ENCODE measurements at places on chromosomes 7 and 10.

- DNase-seq, result peak; percentile 55
Observed at GRCh38 chr10:13338390-13339110, 9.5 kb downstream of the SEPHS1 start.

DNA sequence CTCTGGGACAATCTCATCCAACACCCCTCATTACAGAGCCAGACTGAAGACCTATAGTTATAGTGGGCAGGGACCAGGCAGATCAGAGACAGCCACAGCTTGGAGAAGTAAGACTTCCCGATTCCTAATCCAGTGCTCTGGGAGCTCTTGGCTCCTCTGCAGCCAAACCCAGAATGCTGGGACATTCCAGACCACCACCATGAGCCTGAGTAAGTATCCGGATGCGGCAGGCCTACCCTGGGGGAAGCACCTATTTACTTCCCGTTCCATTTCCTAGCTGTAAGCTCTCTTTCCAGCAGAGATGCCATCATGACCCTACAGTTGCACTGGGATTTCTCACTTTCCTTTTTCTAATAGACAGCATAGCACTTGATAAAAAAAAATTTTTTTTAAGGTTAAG lies 16.4 kb downstream of the HIP1 start:
- DNase-seq, result no peak

DNA sequence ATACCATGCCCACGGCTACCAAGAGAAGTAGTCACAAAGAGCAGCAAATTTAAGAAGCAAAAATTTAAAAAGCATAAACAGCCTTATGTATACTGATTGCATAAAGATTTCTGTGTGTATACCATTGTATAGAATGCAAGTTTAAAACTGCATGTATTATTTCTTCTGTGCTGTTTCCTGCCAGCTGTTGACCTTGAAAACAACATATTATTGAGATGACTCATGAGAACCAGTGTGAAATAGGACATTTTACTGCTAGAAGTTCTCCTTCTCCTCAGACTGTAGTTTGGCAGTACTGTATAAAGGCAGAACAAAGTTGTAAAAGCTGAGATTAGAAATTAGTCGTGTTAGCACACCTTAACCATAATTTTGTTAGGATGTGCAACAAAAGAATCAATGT lies 42.3 kb upstream of the SGCE start:
- peak; percentile 42 for DNase-seq

GRCh38 chr7:114620208-114620607 lies 205.6 kb downstream of the FOXP2 start:
- DNase-seq, result no peak

DNA sequence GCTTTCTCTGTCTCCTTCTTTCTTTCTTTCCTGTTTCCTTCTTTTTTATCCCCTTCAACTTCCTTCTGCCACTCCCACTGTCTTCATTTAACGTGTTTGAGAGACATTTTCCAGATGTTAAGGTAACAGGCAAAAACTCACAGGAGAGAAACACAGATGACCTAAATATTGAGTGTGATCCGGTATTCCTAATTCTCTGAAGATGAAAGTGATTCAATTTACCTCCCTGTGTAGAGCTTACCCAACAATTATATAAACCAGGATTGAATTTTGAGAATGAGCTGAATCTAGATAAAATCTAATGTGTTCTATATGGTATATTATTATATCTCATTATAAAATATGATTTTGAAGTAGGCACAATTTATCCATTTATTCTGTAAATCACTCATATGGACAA lies 46.5 kb upstream of the RSU1 start:
- no peak for DNase-seq

DNA sequence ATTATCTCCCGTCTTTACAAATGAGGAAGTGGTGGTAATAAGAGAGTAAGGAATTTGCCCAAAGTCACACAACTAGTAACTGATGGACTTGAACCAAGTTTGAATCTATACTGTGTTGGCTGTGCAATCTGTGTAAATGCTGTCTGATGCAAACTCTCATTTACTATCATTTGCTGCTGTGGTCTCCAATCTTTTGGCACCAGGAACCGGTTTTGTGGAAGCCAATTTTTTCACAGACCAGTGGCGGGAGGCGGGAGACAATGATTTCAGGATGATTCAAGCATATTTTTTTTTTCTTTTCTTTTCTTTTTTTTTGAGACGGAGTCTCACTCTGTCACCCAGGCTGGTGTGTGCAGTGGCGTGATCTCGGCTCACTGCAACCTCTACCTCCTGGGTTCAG lies 450.0 kb upstream of the FZD8 start:
- DNase-seq, result no peak

DNA sequence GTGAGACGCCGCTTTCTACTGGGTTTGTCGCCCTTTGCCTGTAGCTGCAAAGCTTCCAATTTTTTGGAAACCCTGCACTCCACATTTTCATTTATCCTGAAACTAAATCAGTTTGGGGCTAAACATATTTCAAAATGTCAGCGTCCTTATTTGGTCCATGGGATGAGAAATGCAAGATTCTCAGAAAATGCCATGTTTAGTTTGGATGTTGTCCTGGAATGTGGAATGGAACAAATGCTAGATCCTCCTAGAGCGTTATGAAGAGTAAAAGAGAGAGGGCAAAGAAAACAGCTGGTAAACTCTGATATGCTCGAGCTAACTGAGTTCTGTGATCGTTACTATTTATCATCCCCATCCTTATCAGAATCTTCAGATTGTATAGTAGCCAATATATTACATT lies 236.9 kb downstream of the KLF6 start:
- no peak for DNase-seq

- no peak for DNase-seq
Observed at GRCh38 chr10:74929197-74929596, 102.8 kb downstream of the KAT6B start.

DNA sequence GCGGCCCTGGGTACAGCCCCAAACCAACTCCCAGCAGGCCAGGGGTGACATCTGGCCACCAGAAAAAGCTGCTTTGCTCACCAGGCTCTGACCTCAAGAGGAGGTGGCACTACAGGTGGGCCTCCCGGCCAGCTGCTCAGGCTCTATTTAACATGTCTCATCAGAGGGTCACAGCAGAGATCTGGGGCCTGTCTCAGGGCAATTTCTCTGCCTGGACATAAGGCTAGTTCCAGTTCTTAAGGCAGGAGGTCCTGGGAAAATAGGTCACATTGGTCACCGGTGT lies 88.6 kb downstream of the GFRA1 start:
- no peak for DNase-seq

- no peak for DNase-seq
Observed at GRCh38 chr7:102099474-102099873, 187.2 kb upstream of the SH2B2 start.

DNA sequence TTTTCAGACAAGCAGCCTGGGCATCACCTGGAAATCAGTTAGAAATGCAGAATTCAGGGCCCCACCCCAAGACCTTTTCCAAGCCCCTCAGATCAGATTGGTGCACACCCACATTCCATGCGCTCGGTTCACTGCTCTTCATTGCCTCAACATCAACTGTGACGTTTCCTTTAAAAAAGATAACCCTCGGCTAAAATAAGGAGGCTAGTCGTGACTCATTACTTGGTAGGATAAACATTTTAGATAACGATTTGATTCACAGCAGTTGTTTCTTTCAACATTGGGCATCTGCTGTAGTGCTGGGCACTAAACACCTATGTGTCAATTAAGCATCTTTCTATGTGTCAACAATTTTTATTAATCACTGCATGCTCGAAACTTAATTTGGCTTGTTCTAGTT lies 191.1 kb upstream of the LRGUK start:
- DNase-seq, result no peak

DNA sequence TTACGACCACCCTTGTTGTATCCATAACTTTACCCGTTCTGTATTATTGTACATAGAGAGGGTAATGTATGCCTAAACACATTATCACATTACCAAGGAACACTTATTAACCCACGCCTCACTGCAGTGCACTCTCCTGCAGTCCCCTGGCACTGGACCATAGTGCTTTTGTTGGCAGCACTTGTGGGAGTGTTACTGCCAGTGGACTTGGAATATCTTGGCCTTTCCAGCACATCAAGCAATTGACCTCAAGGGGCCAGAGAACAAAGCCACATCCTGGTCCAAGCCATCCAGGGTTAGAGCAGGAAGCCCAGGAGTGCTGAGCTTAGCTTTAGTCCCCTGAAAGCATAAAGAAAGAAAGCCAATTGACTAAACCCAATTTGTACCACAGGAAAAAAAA lies 304.2 kb downstream of the PCDH15 start:
- DNase-seq, result no peak

DNA sequence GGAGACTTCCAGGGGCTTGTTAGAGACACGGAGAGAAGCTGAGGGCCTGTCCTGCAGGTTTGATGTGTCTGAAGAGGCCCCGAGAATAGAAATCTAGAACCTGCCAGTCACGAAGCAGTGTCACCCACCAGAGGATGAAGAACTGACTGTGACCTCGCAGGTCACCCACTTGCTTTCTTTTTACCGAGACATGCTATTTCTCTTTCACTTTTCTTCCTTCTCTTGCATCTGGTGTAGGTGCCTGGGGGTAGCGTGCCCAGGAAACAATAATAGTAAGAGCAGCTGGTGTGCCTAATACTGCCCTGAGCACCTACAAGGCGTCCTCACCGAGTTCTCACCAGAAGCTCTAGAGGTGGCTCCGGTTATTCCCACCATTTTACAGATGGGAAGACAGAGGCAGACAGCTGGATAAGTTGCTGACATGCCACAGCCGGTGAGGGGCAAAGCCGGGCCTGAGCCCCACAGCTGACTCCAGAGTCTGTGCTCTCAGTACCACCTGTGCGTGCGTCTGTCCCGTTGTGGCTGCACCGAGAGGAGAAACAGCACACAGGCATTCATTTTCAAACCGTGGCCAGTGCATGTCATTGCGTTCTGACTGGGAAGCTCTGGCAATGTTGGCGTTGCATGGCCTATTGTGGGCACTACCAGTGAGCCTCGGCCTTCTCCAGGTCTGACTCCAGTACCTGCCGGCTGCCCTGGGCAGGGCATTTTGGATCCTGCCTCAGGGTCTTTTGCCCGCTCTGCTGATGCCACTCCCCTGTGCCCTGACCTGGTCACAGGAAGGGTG lies 7.8 kb downstream of the CHST3 start:
- no peak for DNase-seq

- DNase-seq, result no peak
Observed at GRCh38 chr10:46285300-46285699, 1.5 kb upstream of the ANTXRL start.

DNA sequence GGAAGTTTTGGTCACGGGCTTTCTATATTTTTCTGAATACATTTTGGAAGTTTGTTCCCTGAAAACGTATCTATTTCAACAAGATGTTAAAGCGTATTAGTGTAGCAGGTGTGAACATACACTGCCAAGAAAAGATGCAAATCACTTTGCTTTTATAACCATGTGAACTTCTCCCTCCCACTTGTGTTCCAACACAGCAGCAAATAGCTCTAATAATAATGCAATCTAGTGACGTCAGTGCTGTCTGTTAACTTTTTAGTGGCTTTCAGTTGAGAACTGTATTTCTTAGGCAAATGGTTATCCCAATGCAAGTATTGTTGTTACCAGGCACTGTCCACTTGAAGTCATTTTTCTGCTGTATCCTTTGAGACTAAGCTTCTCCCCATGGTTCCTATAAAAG lies 188.4 kb upstream of the IGFBP3 start:
- no peak for DNase-seq

- no peak for DNase-seq
Observed at GRCh38 chr10:5971886-5972285, 5.5 kb downstream of the IL15RA start.

- DNase-seq, result no peak
Observed at GRCh38 chr7:122014697-122015096, 129.4 kb downstream of the AASS start.

- DNase-seq, result no peak
Observed at GRCh38 chr7:6422926-6423632, 24.7 kb downstream of the DAGLB start.

DNA sequence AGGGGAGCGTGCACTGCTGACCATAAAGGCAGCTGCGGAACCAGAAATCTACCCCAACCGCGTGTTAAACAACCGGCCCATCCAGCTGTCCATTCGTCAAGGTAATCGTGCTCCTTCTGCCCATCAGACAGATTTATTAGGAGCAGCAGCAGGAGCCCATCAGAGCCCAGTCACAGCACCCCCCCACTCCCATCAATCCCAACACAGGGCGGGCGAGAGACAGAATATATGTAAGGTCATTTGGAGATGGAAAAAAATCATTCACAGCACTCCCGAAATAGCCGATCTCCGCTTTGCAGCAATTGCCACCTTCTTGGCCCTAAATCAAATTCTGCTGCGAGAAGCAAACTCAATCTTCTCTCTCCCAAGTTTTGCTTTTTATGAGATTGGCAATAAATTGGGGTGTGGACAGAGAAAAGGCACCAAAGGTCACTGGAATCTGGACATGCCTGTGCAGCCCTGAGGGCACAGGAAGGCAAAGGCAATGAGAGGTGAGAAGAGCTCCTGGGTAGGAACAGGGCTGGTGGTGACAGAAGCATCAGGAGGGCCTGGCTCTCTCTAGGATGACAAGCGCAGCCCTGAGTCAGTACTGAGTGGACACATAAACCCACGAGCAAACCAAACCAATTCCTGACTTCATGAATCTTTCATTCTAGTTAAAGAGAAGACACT lies 145.0 kb upstream of the ZMIZ1 start:
- DNase-seq, result no peak
